ENCODE measurements at places on chromosomes 2 and 18.
A peak's percentile ranks its signal among the peaks of the same experiment; 100 is the strongest.

GRCh38 chr2:10834068-10834655 is 21.6 kb upstream of the PDIA6 start:
- no peak for DNase-seq

DNA sequence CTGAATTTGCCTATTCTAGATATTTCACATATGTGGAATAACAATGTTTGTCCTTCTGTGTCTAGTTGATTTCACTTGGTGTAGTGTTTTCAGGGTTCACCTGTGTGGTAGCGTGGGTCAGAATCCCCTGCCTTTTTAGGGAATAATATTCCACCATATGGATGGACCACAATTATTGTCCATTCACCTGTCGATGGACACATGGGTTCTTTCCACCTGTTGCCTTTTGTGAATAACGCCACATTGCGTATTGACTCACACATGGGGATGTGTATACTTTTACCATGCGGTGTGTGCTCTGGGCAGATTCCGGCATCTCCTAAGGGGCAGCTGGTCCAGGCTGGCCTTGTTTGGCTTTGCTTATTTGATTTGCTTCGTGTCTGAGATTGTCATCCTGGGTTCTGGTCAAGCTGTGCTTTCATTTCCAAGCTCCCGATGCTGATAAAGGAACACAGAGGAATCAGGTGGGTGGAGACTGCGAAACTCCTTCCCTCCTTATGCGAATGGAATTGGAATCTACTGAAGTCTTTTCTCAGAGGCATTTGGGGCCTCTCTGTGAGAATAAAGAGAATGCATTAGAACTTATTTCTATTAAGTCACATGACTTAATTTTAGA is 18.9 kb upstream of the ALLC start:
- no peak for DNase-seq

- peak; percentile 30 for DNase-seq
Observed at GRCh38 chr2:203164311-203164935, 74.4 kb upstream of the CYP20A1 start.

DNA sequence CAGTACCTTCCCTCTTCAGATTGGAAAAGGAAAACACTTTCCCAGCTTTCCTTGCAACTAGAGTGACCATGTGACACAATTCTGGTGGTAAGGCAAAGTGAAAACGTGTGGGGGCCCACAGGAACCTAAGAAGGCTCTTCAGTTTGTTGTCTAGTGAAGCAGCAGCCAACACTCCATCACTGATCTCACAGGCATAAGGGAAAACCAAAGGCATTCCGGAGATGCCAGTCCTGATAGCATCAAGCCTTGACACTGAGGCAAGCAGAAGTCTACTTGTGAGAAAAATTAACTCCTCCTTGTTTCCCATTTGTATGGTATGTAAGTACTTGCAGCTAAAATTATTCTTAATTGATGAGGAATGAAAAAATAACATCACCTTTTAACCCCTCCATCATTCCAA is 88.3 kb downstream of the ETAA1 start:
- no peak for DNase-seq

- no peak for DNase-seq
Observed at GRCh38 chr18:24601585-24601984, 141.1 kb downstream of the HRH4 start.

DNA sequence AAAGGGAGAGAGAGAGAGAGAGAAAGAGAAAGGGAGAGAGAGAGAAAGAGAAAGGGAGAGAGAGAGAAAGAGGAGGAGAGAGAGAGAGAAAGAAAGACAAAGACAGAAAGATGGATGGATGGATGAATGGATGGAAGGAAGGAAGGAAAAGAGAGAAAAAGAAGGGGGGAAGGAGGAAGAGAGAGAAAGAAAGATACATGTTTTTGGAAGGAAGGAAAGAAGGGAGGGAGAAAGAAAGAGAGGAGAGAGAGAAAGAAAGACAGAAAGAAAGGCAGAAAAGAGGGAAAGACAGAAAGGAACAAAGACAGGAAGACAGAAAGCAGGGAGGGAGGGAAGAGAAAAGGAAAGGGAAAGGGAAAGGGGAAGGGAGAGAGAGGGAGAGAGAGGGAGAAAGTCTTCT is 51.6 kb downstream of the RNU4ATAC start:
- DNase-seq = no peak
